ENCODE measurements at places on chromosomes 7 and 10.
A peak's percentile ranks its signal among the peaks of the same experiment; 100 is the strongest.

GRCh38 chr10:60466267-60467201, 76.9 kb upstream of the ANK3 start:
- DNase-seq = no peak

DNA sequence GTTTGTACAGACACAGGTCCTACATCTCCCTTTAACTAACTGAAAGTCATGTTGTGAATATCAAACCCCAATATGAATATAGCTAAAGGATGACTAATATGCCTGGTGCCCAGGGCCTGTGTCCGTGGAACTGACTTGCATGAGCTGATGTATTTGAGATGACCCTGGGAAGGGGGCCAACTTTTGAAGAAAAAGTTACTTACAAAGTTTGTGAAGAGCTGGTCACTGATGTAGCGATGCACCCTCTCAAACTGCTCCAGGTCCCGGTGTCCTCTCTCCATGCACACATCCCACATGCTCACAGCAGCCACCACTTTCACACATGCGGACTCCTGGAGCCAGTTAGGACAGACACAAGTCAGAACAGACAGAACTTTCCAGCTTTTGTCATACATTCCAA, 106.2 kb downstream of the ABCC2 start:
- no peak for DNase-seq

DNA sequence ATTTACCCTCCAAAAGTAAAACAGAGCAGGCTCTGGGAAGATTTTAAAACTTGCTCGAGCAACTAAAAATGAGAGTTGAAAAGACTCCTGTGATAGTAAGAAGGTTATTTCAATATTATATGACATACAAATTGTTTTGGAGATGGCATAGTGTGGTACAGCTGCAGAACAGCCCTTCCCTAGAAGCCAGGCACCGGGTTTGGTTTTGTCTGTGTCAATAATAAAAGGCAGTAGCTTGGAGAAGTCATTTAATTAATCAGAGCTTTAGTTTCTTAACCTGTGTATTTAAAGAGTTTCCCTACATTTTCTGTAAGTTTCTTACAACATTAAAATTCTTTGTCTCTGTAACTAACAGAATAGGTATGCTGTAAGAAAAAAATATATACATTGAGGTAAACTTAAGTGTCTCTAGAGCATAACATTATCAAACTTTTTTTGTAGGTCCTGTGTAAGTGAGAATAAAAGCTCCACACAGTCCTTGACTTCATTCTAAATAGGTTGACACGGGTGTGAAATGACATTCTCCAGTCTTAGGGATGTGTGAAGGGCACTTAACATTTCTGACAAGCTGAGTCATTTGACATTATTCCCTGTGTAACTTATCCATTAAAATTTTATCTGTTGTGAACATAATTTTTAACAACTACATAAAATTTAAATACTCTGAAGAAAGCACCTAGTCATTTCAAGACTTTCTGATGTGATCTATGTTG, 425.0 kb upstream of the ETV1 start:
- DNase-seq = no peak

DNA sequence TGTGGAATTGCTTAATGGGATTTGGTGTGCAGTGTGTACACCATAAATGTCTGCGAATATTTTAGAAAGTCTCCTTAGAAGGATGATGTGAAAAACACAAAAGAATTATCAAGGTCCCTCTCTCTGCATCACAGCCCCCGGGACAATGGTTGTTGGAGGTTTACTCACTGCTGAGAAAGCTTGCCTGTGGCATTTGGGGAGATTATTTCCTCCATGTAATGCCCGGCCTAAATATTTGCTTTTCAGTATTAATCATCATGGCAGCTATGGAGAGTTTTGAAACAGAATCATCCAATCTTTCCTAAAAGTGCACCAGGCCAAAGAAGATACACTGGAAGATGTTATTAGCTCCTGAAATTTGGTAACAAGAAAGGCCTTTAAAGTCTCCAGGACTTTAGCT, 113.8 kb upstream of the ADCY1 start:
- DNase-seq = no peak

DNA sequence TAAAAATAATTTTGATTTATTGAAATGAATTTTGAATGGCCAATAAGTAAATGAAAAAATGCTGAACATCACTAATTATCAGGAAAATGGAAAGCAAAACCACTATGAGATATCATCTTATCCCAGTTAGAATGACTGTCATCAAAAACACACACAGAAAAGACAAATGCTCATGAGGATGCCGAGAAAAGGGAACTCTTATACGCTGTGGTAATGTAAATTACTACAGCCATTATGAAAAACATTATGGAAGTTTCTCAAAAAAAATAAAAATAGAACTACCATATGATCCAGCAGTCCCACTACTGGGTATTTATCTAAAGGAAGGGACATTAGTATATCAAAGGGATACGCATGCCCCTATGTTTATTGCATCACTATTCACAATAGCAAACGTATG, 15.8 kb downstream of the SCIN start:
- no peak for DNase-seq

- DNase-seq = peak; percentile 61
Measured at GRCh38 chr7:6272481-6273323, at the start of gene CYTH3. CYTH3 (minus strand) TSS chr7:6272624; CDS start chr7:6272507, 117 bp downstream.

DNA sequence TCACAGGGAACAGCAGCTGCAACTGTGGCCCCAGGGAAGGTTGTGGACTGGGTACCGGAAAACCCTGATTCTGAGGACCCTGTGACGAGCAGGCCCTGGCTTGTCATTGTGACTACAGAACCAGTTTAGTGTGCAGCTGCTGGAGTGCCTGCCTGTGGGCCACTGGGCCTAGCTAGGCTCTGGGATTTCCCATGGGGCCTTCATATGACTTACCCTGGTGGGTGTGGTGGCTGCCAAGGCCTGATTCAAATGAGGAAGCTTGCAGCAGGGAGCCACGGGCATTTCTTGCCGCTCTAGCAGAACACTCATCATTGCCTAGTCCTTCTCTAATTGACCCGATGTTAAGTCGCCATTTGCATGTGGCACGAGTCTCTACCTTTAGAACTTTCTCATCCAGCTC, 14.7 kb upstream of the CAMK2G start:
- DNase-seq = no peak

- no peak for DNase-seq
Measured at GRCh38 chr10:114315566-114316420, 76.7 kb downstream of the VWA2 start.

DNA sequence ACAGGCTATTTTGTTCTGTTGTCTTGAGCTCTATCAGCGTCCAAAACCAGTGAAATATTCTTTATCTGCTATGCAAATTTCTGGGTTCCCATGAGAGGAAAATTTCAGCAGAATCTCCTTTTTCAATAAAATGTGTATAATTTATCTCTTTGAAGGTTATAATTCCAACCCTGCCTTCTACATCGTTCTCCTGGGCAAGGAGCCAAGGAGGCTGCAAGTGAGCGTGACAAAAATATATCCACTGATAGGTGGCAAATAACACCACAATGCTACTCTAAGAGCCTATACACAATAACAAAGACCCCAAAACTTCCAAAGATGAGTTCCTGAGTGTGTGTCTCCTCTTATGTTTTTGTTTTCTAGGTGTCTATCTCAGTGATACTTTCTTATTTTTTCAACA, 664.7 kb upstream of the SORCS1 start:
- DNase-seq = no peak

All from stimulated activated CD8-positive, alpha-beta memory T cell treated with anti-CD3 and anti-CD28 coated beads, Interleukin-7, amount 100 ng/mL, for 1 hour (primary cell).